ENCODE measurements at places on chromosomes 16 and 17. TPM values are rescaled to one million over a fixed set of nuclear protein-coding genes. Genes with fewer than 3 reads are reported as not detected.

GRCh38 chr17:55730380-55730779 lies 7.7 kb upstream of the TMEM100 start:
- peak; percentile 63 for DNase-seq

- no peak for DNase-seq
Measured at GRCh38 chr17:80372922-80373570, 41.9 kb upstream of the ENDOV start.

DNA sequence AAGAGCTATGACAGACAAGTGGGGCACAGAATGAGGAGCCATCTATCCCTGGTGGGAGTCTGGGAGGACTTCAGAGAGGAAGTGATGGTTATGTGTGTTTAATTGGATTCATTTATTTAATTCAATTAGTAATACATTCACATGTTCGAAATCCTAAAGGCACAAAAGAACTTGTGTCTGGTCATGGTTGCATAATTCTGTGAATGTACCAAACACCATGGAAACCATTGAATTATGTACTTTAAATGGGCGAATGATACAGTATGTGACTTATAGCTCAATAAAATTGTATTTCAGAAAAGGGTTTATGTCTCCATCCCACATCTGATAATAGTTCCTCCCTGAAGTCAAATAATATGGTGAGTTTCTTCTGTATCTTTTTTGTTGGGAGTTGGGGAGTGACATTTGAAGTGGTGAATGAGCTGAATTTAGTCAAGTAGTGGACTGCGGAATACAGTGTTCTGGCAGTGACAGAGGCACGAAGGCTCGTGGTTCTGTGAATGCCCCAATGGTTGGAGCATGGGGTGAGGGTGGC lies 19.8 kb upstream of the G6PC1 start:
- peak; percentile 11 for DNase-seq

GRCh38 chr17:32120141-32120540 lies 22.2 kb upstream of the RHOT1 start:
- no peak for DNase-seq

DNA sequence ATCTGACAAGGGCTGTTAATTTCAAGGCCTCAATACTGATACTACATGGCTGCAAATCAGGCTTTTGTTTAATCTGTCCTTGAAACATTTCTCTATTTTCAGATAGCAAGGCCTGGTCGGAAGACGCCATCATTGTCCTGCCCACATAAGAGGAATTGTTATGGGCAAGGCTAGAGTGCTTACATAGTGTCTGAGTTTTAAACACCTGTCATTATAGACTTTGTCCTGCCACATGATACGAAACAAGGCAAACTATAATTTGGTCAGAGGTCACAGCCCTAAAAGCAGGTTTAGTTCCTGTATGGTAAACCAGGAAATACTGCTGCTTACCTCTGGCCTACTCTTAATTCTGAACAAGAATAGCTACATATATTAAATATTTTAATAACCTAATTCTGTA lies 104.4 kb downstream of the SSH2 start:
- no peak for DNase-seq

DNA sequence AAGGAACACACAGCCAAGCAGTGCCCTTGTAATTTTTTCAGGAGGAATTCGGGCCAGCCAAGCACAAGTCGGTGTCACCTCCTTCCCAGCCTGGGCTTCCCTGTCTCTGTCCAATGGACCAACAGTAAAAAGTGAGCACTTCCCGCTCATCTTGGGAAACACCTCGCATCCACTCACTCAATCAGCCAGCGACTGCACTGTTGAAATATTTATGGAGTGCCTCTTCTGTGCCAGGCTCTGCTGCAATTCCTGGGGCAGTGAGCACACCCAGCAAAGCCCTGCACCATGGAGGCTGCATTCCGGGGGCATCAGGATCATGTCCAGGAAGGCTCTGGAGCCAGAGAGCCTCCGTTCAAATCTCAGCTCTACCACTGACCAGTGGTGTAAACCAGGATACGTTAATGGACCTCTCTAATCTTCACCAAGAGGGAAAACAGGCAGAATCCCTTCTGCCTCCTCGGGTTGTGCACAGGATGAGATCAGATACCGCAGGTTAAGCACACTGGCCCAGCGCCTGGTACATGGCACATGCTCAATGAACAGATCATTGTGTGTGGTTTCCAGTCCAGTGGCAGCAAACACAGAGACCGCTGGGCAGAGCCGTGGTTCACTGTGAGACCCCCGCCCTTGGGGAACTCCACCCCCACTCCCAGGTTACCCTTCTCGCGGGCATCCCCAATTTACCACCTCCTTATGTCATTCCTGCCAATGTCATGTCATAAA lies 194.3 kb downstream of the ZNF423 start:
- DNase-seq: no peak

GRCh38 chr16:912322-912683 lies 58.5 kb downstream of the LMF1 start:
- DNase-seq: no peak

ZNF19 gene
- total RNA-seq: 2.6 TPM

MGAT5B gene
- total RNA-seq: 1.1 TPM

TMEM100 gene
- total RNA-seq: 7.9 TPM

Measured in A673 (cell line).